ENCODE measurements at places on chromosomes 7 and 10.

- H3K36me3 ChIP-seq, result no peaks in the 10 kb centered on the region
- no peak overlapping the region for H3K27ac ChIP-seq
- no peak overlapping the region for H3K4me3 ChIP-seq
- H3K27me3 ChIP-seq, result no peaks in the 10 kb centered on the region
- peaks cover 8% of the 10 kb centered on the region for H3K4me1 ChIP-seq
Measured at GRCh38 chr10:119663866-119664698, 12.9 kb downstream of the BAG3 start.

- H3K36me3 ChIP-seq, result no peaks in the 10 kb centered on the region
- DNase-seq, result no peak
- peaks cover 1% of the 10 kb centered on the region for H3K4me1 ChIP-seq
- H3K4me3 ChIP-seq, result no peak overlapping the region
Measured at GRCh38 chr7:29569648-29570047, 6.0 kb downstream of the PRR15 start.

- no peak overlapping the region for H3K27ac ChIP-seq
- H3K36me3 ChIP-seq, result peaks cover 3% of the 10 kb centered on the region
- DNase-seq, result no peak
Measured at GRCh38 chr7:75963381-75963995, 30.9 kb downstream of the TMEM120A start.

- no peaks in the 10 kb centered on the region for H3K4me1 ChIP-seq
- no peak overlapping the region for H3K27ac ChIP-seq
- H3K27me3 ChIP-seq, result no peaks in the 10 kb centered on the region
- H3K4me3 ChIP-seq, result no peak overlapping the region
- DNase-seq, result no peak
Measured at GRCh38 chr7:116698396-116698795, 26.4 kb downstream of the MET start.

DNA sequence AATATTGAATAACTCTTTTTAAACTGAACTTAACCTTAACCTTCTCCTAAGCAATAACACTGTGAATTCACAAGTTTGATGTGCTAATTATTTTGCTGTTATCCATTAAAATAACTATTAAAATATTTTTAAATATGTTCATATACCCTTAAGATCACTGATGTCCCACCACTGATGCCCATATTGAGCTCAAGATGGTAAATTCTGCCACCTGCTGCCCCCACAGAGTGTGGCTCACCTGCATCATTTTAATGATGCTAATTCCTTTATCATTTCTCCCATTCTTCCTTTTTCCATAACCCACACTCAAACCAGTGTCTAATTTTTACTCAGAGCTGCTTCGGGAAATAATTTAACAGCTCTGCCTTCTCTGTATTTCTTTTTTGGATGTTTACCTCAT, 82.3 kb upstream of the ARID5B start:
- no peaks in the 10 kb centered on the region for H3K4me1 ChIP-seq
- no peaks in the 10 kb centered on the region for H3K36me3 ChIP-seq
- no peak overlapping the region for H3K27ac ChIP-seq

DNA sequence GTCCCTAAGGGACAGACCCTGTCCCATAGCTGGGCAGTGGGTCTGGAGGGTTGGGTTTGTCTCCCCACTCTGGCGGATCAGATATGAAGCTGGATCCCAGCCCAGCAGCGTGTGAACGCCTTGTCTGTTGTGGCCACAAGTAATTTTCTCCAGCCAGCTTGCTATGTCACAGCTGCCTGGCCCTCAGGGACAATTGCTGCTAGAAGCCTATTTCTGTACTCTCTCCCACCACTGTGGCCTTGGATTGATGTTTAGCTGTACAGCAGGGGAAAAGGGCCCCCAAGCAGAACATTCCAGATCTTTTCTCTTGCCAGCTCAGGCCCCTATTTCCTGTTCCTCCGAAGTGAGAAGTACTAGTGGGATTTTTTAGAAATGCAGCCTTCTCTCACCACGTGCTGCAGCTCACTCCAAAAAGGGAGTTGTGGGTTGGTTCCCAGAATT, 53.5 kb upstream of the WAC start:
- no peak for DNase-seq
- H3K27ac ChIP-seq, result no peak overlapping the region
- H3K4me3 ChIP-seq, result no peak overlapping the region
- H3K36me3 ChIP-seq, result no peaks in the 10 kb centered on the region
- no peaks in the 10 kb centered on the region for H3K27me3 ChIP-seq

GRCh38 chr7:132491391-132491945, 84.8 kb downstream of the PLXNA4 start:
- no peaks in the 10 kb centered on the region for H3K36me3 ChIP-seq
- H3K4me1 ChIP-seq, result peaks cover 1% of the 10 kb centered on the region
- H3K4me3 ChIP-seq, result no peak overlapping the region
- no peaks in the 10 kb centered on the region for H3K27me3 ChIP-seq

DNA sequence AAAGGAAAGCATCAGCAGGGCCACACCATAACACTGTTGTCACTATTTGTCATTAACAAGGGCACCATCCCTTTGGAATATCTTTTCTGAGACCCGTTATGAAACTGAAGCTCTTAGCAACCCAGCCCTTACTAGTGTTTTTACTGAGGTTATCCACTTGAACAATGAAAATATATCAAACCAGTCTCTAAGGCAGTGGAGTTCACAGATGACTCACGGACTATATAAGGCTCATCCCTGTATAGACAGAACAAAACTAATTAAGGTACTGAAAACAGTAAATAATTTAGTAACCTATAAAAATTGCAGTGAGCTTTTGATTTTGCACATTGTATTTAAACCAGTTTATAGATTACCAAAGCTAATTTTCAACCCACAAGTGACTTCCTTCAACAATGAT, 196.0 kb downstream of the ELAPOR2 start:
- DNase-seq, result no peak
- H3K36me3 ChIP-seq, result no peaks in the 10 kb centered on the region
- no peak overlapping the region for H3K27ac ChIP-seq

GRCh38 chr7:44400033-44400511, 74.7 kb upstream of the CAMK2B start:
- H3K4me3 ChIP-seq, result no peak overlapping the region
- H3K4me1 ChIP-seq, result no peaks in the 10 kb centered on the region
- H3K27me3 ChIP-seq, result no peaks in the 10 kb centered on the region
- no peak overlapping the region for H3K27ac ChIP-seq
- H3K36me3 ChIP-seq, result no peaks in the 10 kb centered on the region
- no peak for DNase-seq

DNA sequence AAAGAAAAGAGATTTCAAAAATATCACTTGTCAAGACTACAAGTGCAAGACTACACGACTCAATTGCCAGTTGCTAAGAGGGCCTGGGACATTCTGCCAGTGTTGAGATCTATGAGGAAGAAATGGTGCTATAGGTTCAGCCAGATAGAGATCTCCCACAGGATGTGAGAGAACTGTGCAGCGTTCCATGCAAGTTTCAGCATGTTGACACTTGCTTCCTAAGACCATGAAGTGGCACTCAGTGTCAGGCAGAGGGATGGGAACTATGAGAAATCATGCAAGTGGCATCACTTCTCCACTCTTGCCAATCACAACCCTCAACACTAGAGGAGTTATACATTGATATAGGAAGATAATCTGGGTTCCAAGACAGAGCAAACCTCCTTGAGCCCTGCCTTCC, 210.3 kb downstream of the CHRM2 start:
- no peak for DNase-seq
- H3K4me1 ChIP-seq, result no peaks in the 10 kb centered on the region
- no peaks in the 10 kb centered on the region for H3K36me3 ChIP-seq
- H3K27me3 ChIP-seq, result no peaks in the 10 kb centered on the region
- no peak overlapping the region for H3K27ac ChIP-seq

- DNase-seq, result no peak
- no peaks in the 10 kb centered on the region for H3K36me3 ChIP-seq
- H3K27me3 ChIP-seq, result no peaks in the 10 kb centered on the region
- no peak overlapping the region for H3K4me3 ChIP-seq
- peaks cover 4% of the 10 kb centered on the region for H3K4me1 ChIP-seq
Measured at GRCh38 chr10:79149662-79150443, 81.1 kb downstream of the ZMIZ1 start.

- H3K4me1 ChIP-seq, result no peaks in the 10 kb centered on the region
- no peak for DNase-seq
- peaks cover 9% of the 10 kb centered on the region for H3K36me3 ChIP-seq
- H3K4me3 ChIP-seq, result no peak overlapping the region
- no peak overlapping the region for H3K27ac ChIP-seq
- H3K27me3 ChIP-seq, result no peaks in the 10 kb centered on the region
Measured at GRCh38 chr10:3095373-3096139, 28.2 kb downstream of the PFKP start.

DNA sequence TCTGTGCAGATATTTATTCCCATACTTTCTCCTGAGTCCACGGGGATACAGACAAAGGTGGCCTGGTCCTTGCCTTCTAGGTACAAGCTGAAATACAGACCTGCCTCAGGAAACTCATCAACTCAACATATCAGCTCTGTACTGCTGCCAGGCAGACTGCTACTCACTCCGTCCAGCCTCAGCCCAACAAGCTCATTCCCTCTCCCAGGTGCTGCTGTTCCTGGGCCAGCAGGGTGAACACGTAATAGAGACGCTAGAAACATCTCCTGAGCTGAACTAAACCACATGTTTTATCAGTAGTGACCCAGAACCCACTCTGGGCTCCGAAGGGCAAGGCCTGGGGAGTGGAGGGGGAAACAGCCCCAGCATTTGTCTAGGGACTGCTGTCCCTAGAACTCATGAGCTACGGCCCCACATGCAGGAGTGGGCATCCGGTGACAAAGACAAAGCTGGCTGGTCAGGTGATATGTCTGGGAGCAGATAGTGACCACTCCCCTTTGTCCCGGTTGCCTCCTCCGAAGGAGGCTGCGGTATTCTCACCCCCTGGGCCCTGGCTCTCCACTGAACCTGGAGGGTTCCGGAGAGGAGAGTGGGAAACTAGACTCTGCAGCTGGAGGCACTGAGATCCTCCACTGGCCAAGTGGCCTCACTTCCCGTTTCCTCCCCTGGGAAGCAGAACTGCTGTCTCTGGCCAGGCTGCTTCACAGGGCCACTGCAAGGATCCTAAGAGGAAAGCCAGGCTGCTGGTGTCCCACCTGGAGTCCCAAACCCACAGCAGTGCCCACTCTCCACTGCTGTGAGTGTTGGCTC, 116.1 kb downstream of the FAM53B start:
- no peaks in the 10 kb centered on the region for H3K36me3 ChIP-seq
- H3K27me3 ChIP-seq, result no peaks in the 10 kb centered on the region
- no peak for DNase-seq

- H3K27ac ChIP-seq, result no peak overlapping the region
- H3K4me3 ChIP-seq, result no peak overlapping the region
- no peaks in the 10 kb centered on the region for H3K4me1 ChIP-seq
Measured at GRCh38 chr7:100745184-100745583, 11.8 kb downstream of the ZAN start.

DNA sequence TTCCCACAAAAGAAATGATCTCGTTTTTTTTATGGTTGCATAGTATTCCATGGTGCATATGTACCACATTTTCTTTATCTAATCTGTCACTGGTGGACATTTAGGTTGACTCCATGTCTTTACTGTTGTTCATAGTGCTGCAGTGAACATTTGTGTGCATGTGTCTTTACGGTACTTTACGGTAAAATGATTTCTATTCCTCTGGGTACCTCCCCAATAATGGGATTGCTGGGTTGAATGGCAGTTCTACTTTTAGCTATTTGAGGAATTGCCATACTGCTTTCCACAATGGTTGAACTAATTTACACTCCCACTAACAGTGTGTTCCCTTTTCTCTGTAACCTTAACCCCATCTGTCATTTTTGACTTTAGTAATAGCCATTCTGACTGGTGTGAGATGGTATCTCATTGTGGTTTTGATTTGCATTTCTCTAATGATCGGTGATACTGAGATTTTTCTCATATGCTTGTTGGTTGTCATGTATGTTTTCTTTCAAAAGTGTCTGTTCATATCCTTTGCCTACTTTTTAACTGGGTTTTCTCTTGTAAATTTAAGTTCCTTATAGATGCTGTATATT, 37.2 kb downstream of the MKLN1 start:
- H3K27ac ChIP-seq, result no peak overlapping the region
- H3K27me3 ChIP-seq, result no peaks in the 10 kb centered on the region

GRCh38 chr7:137081321-137082093, 213.1 kb downstream of the CHRM2 start:
- H3K4me3 ChIP-seq, result no peak overlapping the region
- no peaks in the 10 kb centered on the region for H3K27me3 ChIP-seq
- no peak for DNase-seq
- H3K4me1 ChIP-seq, result no peaks in the 10 kb centered on the region

- no peak overlapping the region for H3K27ac ChIP-seq
- H3K27me3 ChIP-seq, result no peaks in the 10 kb centered on the region
- no peak for DNase-seq
- H3K4me1 ChIP-seq, result no peaks in the 10 kb centered on the region
Measured at GRCh38 chr7:48421357-48421756, 250.1 kb downstream of the ABCA13 start.

DNA sequence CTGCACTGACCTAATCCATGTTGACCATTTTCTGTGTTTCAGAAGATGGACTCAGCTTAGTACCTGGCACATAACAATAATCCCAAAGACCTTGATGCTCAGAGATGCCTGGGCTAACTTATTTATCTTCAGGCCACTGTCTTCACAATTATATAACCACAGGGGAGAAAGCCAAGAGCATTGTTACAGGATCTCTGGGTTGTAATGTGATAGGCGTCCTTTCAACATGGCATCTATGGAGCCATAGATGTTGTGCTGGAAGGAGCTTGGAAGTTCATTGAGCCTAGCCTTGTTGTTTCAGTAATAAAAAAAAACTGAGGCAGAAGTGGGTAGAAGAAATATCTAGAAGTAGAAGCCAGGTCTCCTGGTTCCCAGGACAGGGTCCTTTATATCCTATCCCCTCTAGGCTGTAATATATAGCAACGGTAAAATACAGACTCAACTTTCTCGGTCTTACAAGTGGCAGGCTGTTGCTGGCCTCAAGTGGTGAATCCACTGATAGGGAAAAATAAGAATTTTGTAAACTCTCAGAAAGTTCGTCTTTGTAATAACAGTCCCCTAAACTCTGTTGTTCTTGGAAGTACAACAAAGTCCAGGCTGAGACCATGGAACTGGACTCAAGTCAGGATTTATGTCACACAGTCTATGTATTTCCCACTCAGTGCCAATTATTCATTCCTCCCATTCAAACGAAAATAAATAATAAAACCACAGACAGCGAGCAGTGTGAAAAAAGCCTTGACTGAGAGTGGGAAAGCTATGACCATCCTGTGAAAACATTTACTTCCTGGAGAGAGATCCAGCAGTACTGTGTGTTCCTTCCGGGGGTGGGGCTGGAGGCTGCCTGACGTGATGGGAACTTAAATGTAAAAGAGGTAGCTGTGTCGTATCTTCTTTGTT, 277.6 kb downstream of the REEP3 start:
- H3K4me3 ChIP-seq, result no peak overlapping the region
- H3K4me1 ChIP-seq, result 0 out of 2 replicates have a peak, but pooled peaks cover 1% of the 10 kb centered on the region
- DNase-seq, result no peak
- no peaks in the 10 kb centered on the region for H3K27me3 ChIP-seq
- no peak overlapping the region for H3K27ac ChIP-seq

- H3K36me3 ChIP-seq, result no peaks in the 10 kb centered on the region
- no peak for DNase-seq
- no peak overlapping the region for H3K27ac ChIP-seq
Measured at GRCh38 chr7:107631588-107632491, 28.8 kb upstream of the SLC26A4 start.

GRCh38 chr7:90402785-90403173, 482 bp upstream of the CLDN12 start:
- H3K27me3 ChIP-seq, result no peaks in the 10 kb centered on the region
- H3K4me1 ChIP-seq, result no peaks in the 10 kb centered on the region
- no peak for DNase-seq
- peaks cover 2% of the 10 kb centered on the region for H3K36me3 ChIP-seq

GRCh38 chr7:131338691-131339390, 11.2 kb downstream of the MKLN1 start:
- H3K27ac ChIP-seq, result no peak overlapping the region
- no peak for DNase-seq

All from iPS DF 6.9 (cell line).